ENCODE measurements at places on chromosomes 3 and 15.

DNA sequence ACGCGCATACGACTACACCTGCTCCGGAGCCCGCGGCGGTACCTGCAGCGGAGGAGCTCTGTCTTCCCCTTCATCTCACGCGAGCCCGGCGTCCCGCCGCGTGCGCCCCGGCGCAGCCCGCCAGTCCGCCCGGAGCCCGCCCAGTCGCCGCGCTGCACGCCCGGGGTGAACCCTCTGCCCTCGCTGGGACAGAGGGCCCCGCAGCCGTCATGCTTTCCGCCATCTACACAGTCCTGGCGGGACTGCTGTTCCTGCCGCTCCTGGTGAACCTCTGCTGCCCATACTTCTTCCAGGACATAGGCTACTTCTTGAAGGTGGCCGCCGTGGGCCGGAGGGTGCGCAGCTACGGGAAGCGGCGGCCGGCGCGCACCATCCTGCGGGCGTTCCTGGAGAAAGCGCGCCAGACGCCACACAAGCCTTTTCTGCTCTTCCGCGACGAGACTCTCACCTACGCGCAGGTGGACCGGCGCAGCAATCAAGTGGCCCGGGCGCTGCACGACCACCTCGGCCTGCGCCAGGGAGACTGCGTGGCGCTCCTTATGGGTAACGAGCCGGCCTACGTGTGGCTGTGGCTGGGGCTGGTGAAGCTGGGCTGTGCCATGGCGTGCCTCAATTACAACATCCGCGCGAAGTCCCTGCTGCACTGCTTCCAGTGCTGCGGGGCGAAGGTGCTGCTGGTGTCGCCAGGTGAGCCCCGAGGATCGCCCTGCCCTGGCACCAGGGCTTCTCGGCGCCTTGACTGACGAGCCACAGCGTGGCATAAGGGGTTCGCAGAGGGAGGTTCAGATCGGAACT, 420 bp downstream of the SLC27A2 start:
- no peak for DNase-seq

DNA sequence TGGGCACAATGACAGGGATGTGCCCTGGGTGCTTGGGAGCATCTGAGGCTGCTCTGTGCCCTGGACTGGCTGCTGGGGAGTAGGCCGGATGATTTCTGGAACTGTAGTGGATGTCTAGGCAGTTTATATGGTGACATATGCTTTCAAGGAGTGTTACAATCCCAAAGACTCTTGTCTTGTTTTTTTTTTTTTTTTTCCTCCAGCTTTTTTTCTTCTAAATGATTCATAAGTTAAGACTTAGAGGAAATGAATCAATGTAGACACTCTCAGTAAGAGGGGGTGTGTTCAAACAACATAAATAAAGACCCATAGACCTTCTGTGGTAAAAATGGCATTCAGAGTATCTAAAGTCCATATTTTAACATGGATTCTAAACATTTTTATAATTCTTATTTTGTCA, 706.1 kb upstream of the GOLIM4 start:
- no peak for DNase-seq

GRCh38 chr3:184423561-184423960, 43.7 kb downstream of the CHRD start:
- no peak for DNase-seq

DNA sequence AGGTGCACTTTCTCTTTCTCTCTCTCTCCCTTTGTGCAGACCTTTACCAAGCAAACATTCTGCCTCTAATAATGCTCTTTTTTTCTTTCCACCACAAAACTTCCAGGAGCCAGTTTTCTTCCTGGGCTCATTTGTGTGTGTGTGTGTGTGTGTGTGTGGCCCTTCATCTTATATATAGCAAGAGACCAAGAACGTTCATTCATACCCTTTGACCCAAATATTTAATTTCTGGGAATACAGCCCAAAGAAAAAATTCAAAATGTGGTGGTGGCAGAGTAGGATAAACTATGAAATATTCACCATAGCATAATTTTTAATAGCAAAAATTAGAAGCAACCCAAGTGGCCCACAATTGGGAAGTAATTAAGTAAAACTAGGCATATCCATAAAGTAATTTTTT, 398.9 kb downstream of the IGSF11 start:
- no peak for DNase-seq

- no peak for DNase-seq
Observed at GRCh38 chr3:39097716-39098472, 9.5 kb downstream of the GORASP1 start.

DNA sequence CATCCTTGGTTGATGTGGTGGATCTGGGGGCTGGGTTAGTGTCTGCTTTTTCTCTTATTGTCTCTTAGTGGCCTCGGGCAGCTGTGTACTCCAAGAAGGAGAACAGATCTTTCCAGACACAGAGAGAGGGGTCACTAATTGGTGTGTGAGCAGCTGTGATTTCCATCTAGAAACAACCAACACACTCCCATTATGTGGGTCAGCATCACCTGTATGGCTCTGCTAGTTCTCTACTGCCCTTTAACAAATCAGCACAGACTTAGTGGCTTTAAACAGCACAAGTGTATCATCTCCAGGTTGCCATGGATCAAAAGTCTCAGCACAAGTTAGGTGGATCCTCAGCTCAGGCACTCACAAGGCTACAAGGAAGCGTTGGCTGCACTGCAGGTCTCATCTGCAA, 156.8 kb downstream of the LRTM1 start:
- DNase-seq = no peak

GRCh38 chr3:129424185-129424841, 4.1 kb downstream of the EFCAB12 start:
- DNase-seq = no peak

DNA sequence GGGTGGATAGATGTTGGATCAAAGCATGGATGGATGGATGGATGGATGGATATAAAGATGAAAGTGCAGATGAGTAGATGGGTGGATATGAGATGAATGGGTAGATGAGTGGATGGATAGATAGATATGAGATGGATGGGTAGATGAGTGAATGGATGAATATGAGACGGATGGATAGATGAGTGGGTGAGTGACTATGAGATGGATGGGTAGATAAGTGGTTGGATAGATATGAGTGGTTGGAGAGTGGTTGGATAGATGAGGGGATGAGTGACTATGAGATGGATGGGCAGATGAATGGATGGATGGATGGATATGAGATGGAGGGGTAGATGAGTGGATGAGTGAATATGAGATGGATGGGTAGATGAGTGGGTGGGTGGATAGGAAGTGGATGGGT, 204.6 kb upstream of the TLE3 start:
- DNase-seq = no peak

DNA sequence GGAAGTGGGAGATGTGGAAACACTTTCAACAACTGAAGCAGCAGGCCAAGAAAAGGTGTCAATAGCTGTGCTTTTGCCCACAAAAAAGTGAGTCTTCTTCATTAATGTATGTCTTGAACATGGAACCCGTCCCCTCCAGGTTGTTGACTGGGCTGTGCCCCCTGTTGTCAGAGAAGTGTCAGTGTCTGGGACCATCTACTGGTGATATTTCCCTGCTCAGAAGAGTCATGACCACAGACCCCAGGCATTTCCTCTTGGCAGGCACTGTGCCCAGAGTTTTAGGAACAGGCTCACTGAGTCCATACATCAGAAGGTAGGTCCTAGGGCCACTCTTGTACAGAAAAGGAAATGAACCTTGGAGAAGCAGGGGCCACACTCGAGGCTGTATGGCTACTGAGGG, 54.8 kb upstream of the LARS2 start:
- DNase-seq = no peak

- DNase-seq = no peak
Observed at GRCh38 chr3:155032918-155033317, 47.2 kb upstream of the MME start.

- DNase-seq = no peak
Observed at GRCh38 chr3:156642750-156643728, 31.4 kb upstream of the TIPARP start.

- no peak for DNase-seq
Observed at GRCh38 chr3:52097851-52098507, 41.6 kb upstream of the DUSP7 start.
